Gastroesophageal sphincter (tissue), 4 donors: ENCODE measurements at places on chromosomes 7 and 10.

GRCh38 chr10:88879534-88880281 lies at the start of gene STAMBPL1:
Gene STAMBPL1, plus strand, starts transcription at chr10:88880245. Its CDS starts 21,464 bp downstream, at chr10:88901709.
- peak; percentile 50 for ATAC-seq

- ATAC-seq, result no peak
Observed at GRCh38 chr7:81385370-81385769, 384.5 kb downstream of the HGF start.

DNA sequence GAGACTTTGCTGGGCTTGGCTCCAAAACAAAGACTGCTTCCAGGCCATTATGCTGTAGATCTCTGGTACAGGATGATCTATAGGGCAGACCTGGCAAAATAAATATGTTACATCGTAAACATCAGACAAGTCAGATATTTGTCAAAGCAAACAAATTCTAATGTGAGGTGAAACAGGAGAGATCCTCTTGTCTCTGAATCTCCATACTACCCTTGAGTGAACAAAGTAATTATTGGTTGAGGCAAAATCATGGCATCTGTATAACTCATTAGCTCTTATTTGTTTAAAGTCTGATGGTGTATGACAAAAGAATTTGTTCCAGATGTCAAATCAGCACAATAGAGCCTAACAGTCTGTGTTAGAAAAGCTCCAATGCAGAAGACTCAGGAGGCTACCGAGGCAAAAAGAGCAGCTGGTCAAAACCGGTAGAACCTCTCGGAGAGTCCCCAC lies 1291.5 kb downstream of the TYW1 start:
- no peak for ATAC-seq

DNA sequence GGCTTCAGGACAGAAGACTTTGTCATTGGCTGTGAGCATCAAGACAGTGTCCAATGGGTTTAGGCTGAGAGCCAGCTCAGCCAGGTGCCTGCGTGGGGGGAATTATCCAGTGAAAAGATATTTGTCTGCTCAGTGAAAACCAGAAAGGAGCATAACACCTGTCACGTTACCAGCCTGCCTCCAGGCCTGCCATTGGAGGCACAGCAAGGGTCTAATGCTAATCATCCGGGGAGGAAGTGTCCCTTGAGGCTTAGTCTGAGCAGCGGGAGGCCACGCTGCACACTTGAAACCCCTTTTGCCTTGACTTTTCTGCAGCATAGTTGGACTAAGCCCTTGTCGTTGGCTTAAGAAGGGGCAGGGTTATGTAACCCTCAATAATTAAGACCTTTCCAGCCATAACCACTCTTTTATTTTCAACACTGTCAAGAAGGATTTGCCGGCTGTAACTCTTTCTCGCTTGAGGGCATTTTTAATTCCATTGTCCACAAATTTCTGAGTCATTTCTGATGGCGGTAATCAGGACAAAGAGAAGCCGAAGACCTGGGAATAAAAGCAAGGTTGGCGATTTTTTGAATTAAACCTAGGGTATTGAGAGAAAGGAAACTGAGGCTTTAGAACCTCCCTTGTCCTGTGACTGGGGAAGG lies 639.6 kb upstream of the FOXK1 start:
- no peak for ATAC-seq

- ATAC-seq, result no peak
Observed at GRCh38 chr7:19352305-19352695, 207.1 kb upstream of the FERD3L start.

DNA sequence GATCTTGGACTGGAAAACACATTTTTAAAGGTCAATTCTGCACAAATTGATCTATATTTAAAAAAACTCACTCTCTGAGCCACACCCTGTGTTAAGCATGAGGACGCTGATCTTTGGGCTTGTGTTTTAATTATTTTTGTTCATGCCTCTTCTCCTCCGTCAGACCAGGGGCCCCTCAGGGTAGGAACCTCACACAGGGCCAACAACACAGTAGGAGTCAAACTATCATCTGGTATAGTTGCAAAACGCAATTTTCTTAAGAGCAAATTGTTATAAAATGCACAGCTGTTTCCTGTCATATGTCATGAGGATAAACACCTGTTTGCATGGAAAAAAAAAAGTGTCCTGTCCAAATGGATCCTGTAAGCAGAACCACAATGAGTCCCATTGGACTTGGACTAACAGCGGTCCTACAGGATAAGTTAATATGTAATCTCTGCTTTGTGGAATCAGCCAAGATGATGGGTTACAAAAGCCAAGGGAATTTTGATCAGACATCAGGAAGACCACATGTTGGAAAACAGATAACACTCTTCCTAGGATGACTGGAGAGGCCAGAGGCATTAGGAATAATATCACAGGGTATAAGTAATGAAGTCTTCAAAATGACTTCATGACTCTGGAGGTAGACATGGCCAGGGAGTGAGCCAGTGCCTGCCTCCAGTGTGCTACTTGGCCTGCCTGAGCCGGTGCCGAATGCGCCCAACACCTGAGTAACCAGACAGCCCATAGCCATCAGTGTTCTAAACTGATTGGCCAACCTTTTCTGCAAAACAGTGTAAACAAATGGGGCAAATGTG lies 184.9 kb upstream of the ADCY1 start:
- ATAC-seq, result no peak

- no peak for ATAC-seq
Observed at GRCh38 chr10:114486938-114487814, 82.9 kb upstream of the AFAP1L2 start.

GRCh38 chr10:132005147-132005546 lies 23.4 kb upstream of the BNIP3 start:
- ATAC-seq, result no peak

DNA sequence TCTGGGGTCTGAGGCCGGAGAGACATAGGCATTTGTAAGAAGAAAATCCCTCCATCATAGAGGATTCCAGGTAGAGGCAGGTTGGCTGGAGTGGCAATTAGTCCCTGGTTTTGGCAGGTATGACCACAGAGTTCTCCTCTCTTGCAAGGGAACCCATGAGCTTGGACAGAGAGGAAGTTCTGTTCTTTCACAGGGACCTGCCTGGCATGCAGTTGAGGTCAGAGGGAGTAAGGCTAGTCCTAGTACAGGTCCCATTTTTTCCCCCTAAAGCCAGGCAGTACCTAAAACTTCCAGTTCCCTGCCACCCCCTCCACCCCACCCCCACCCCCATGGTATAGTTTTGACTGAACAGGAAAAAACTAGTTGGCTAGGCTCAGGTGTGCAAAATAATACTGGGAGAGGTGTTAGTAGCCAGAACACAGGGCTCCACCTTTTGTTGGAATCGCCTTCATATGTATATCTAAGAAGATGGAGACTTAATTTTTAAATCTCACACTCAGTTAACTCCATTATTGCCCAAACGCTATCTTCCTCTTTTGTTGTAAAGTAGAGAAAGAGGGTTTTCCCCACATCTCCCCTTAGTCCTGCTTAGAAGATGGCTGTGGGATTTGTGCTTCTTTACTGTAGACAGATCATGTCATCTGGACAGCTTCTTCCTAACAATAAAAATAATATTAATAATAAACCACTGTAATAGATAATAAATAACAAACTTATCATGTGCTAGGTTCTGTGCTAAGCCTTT lies 188.1 kb downstream of the TCF7L2 start:
- no peak for ATAC-seq

- no peak for ATAC-seq
Observed at GRCh38 chr7:131540491-131541162, 15.8 kb downstream of the PODXL start.

- ATAC-seq, result no peak
Observed at GRCh38 chr10:132912713-132913558, 29.4 kb downstream of the CFAP46 start.

DNA sequence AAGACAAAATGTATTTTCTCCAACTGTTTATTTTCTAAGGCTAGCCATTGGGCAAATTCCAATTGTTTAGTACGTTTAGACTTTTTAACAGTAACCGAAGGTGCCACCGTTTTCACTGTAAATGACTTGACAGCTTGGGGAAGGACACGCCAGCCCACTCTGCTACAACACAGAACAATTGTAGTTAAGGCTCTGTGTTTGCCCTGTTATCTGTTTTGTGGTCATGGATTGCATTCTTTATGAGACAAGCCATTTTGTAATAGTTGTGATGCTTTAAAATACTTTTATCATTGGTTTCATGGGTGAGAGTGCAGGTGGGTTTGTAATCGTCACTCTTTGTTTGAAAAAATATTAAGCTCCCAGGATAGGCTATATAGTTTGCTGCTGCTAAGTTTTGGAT lies 6.6 kb upstream of the PITRM1 start:
- ATAC-seq, result no peak

- no peak for ATAC-seq
Observed at GRCh38 chr7:49513911-49514310, 259.5 kb upstream of the VWC2 start.

DNA sequence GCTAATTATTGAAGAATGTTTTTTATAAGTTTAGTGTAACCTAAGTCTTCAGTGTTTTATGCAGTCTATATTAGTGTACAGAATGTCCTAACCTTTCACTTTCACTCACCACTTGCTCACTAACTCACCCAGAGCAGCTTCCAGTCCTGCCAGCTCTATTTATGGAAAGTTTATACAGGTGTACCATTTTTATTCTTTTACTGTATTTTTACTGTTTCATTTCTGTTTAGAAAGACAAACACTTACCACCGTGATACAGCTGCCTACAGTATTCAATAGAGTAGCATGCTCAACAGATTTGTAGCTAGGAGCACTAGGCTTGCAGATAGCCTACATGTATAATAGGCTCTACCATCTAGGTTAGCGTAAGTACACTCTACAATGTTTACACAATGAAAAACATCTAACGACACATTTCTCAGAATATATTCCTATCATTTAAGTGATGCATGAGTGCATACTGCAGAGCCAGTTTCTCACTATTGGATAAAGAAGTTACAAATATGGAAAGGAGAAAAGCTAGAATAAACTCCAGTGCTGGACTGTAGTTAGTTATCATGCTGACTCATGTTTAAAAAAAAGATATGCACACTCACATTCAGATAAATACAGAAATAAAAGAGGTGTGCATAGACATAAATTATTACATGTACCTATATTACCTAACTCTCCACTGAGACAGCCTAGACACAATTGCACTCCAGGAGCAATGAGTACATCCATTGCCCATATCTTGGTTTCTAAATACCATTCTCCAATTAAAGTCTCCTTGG lies 30.4 kb downstream of the STEAP1B start:
- no peak for ATAC-seq

GRCh38 chr7:70210200-70210935 lies 612.1 kb downstream of the AUTS2 start:
- ATAC-seq, result no peak

DNA sequence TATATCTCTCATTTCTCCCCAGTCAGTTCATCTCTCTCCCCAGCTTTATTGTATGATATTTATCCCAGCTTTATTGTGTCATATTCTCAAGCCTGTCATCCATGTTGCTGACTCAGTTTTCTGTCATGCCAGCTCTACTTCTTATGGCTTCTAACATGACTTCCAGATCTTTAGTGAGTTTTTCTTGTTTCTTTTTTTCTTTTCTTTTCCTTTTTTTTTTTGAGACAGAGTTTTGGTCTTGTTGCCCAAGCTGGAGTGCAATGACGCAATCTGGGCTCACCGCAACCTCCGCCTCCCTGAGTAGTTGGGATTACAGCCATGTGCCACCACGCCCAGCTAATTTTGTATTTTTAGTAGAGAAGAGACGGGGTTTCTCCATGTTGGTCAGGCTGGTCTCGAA lies 28.7 kb upstream of the CALU start:
- no peak for ATAC-seq

DNA sequence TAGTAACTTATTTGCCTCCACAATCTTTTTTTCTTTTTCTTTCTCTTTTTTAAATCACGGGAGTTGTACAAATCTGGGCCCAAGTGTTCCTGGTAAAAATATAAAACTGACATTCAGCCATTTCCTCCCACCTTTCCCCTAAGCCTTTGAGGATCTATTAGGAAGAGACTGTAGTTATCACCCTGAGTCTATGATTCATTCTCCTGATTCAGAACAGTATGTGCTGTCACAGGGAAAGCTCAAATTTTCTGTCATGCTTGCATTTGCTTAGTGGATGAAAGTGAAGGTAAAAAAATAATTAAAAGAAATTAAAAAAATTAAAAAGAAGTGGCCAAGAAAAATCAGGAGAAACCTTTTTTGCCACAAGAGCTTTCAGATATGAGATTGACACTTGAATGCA lies 71.7 kb downstream of the KIF20B start:
- no peak for ATAC-seq

DNA sequence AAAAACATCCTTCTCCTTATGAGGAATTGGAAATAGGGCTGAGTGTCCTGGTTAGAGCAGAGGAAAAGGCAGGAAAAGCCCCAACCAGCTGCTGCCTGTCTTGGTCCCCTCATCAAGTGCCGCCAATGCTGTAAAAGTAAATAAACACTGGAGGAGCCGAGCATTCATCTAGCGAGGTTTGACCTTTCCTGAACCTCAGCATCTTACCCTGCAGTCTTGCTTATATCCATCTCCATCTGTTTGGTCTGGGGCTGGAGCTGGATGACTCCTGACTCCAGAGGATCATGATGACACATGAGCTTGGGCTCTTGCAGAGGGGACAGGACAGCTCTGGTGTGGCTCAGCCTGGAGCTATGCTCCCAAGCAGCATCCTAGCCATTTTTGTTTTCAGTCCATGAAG lies 501.1 kb downstream of the TNS3 start:
- no peak for ATAC-seq

GRCh38 chr7:88759230-88760135 lies at the start of gene ZNF804B:
Gene ZNF804B, plus strand, starts transcription at chr7:88759700. Its CDS starts 277 bp downstream, at chr7:88759977.
- peak; percentile 31 for ATAC-seq

GRCh38 chr7:55369427-55370400 lies 4.6 kb downstream of the LANCL2 start:
- no peak for ATAC-seq

GRCh38 chr10:18293536-18294510 lies 153.6 kb downstream of the CACNB2 start:
- ATAC-seq, result no peak

- no peak for ATAC-seq
Observed at GRCh38 chr7:105638902-105639495, 57.7 kb upstream of the EFCAB10 start.

- ATAC-seq, result no peak
Observed at GRCh38 chr10:107970512-107970911, 806.0 kb upstream of the SORCS1 start.

GRCh38 chr7:88218429-88218745 lies 1.5 kb downstream of the SRI start:
- ATAC-seq, result no peak

GRCh38 chr10:103021150-103021899 lies 103.2 kb downstream of the CNNM2 start:
- ATAC-seq, result no peak

DNA sequence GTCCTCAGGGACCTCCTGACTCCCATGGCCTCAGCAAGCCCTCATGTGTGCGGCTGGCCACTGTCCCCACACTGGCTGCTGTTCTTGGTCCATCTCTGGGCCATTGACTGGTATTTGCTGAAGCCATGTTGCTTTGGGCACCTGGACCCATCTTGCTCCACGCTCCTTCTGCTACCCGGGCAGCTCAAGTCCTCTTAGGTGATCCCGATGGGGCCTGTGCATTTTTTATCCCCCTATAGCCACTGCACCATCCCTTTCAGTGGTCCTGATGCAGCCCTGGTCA lies 16.7 kb downstream of the RAMP3 start:
- ATAC-seq, result no peak

GRCh38 chr10:84241185-84241790 lies at the start of gene LRIT1:
Gene LRIT1, minus strand, starts transcription at chr10:84241546. Its CDS starts 107 bp downstream, at chr10:84241439.
- no peak for ATAC-seq
